ENCODE measurements at places on chromosomes 1 and 21.
A peak's percentile ranks its signal among the peaks of the same experiment; 100 is the strongest.

DNA sequence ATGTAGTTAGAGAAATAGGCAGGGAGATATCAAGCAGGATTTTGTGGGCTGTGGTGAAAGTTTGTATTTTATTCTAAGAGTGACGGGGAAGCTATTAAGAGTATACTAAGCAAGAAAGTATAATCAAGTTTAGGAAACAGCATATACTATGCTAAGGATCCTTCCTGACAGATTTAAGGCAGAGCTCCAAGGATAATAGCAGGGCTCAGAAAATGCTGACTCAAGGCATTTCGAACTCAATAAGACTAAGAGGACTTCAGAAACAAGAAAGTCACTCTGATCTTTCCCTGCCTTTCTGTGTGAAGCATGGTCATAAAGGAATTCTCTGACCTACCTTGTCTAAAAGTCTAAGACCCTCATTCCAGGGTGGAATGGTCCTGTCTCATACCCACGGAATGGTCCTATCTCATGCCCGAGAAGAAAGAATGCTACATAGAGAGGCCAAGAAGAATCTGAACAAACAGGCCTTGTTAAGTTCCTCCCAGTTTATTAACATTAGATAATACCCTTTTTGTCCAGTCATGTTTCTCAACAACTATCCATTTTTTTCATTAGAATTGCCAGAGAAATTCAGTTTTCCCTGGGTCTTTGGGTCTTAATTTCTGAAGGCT, 59.1 kb downstream of the HFM1 start:
- DNase-seq: no peak

DNA sequence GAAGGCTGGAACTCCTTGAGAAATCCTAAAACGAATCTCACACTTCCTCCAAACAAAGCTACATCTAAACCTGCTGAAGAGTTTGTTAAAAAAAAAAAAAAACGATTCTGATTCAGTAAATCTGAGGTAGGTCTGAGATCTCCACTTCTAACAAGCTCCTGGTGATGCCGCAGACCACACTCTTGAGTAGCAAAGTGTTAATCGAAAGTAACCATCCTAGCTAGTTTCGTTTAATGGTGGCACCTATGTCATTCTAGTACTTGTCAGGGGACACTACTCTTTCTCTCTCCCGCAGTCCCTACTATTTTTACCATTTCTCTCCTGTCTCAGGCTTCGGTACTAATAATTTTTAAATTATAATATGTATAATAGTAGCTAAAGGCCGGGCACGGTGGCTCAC, 2.1 kb downstream of the CLCC1 start:
- DNase-seq: no peak

GRCh38 chr1:13813398-13814012, 113.5 kb downstream of the PRDM2 start:
- DNase-seq: no peak

GRCh38 chr1:101907264-101907663, 89.5 kb downstream of the OLFM3 start:
- no peak for DNase-seq

- DNase-seq: no peak
These were observed 3.9 kb downstream of the FNDC7 start for GRCh38 chr1:108716437-108717230.

- no peak for DNase-seq
These were observed 30.5 kb downstream of the SIM2 start for GRCh38 chr21:36729310-36729970.

DNA sequence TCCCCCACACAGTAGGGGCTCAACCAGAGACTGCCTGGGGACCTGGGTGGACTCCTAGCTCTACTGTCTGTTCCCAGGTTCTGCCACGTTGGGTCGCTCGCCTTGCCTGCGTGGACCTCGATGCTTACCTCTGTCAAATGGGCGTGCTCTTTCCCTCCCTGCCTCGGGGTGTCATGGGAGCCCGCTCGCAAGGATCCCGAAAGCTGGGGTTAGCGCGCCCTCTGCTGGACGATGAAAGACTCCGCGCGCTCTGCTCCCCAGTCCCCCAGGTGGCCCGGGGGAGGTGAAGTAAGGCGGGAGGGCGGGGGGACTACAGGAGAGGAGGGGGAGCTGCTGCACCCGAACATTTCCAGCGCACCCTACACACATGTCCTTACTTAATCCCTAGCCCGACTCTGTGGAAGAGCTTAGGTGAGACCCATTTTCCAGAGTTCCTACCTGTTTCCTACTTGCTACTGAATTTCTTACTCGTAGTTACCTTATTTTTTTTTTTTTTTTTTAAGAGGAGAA, 2.3 kb upstream of the BSND start:
- DNase-seq: peak; percentile 73

Data from right forelimb (tissue), 1 donor.